GM12878 (cell line): ENCODE measurements at places on chromosomes 5 and 9. TPM values are rescaled to one million over a fixed set of nuclear protein-coding genes. Genes with fewer than 3 reads are reported as not detected.

Gene FEM1C
- 6.8 and 7.4 TPM in 2 replicates for polyA plus RNA-seq

Gene MYMK
- polyA plus RNA-seq: not detected in 2 replicates

Gene GFRA3
- 0.08 TPM in 1 of 2 replicates, not detected in the other for polyA plus RNA-seq

Gene ARHGEF37
- 0.78 and 1.0 TPM in 2 replicates for polyA plus RNA-seq

Gene C5orf58
- polyA plus RNA-seq: not detected in 2 replicates

Gene GPX8
- 0.11 and 0.12 TPM in 2 replicates for polyA plus RNA-seq

Gene RFK
- polyA plus RNA-seq: 11.7 and 12.9 TPM in 2 replicates

Gene CPLANE1
- 2.7 and 3.3 TPM in 2 replicates for polyA plus RNA-seq

Gene HINT2
- 130 and 135 TPM in 2 replicates for polyA plus RNA-seq

Gene GPR21
- not detected in 2 replicates for polyA plus RNA-seq

Gene NME5
- polyA plus RNA-seq: not detected in 2 replicates

Gene PCSK1
- not detected in 2 replicates for polyA plus RNA-seq

Gene HNRNPA0
- polyA plus RNA-seq: 9.0 and 9.4 TPM in 2 replicates

Gene COL15A1
- polyA plus RNA-seq: not detected in 2 replicates
